ENCODE measurements at places on chromosomes 7 and 10.

DNA sequence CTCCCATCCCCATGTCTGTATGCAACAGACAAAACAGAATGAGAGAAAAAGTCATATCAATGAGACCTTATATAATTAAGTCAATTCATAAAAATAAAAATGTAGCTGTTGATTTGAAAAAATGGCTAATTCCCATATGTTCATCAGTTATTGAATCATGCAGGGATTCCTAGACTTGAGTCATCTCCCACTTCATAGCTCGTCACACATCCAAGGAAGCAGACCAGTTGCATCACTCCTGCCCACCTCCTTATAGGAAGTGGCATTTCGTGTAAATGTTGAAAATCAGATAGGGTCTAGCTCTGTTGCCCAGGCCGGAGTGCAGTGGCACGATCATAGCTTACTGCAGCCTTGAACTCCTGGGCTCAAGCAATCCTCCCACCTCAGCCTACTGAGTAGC, 56.1 kb upstream of the SH2B2 start:
- DNase-seq, result peak; percentile 43

- DNase-seq, result no peak
Observed at GRCh38 chr10:11631890-11632587, 20.6 kb upstream of the USP6NL start.

- no peak for DNase-seq
Observed at GRCh38 chr10:73954737-73955136, 43.2 kb upstream of the VCL start.

DNA sequence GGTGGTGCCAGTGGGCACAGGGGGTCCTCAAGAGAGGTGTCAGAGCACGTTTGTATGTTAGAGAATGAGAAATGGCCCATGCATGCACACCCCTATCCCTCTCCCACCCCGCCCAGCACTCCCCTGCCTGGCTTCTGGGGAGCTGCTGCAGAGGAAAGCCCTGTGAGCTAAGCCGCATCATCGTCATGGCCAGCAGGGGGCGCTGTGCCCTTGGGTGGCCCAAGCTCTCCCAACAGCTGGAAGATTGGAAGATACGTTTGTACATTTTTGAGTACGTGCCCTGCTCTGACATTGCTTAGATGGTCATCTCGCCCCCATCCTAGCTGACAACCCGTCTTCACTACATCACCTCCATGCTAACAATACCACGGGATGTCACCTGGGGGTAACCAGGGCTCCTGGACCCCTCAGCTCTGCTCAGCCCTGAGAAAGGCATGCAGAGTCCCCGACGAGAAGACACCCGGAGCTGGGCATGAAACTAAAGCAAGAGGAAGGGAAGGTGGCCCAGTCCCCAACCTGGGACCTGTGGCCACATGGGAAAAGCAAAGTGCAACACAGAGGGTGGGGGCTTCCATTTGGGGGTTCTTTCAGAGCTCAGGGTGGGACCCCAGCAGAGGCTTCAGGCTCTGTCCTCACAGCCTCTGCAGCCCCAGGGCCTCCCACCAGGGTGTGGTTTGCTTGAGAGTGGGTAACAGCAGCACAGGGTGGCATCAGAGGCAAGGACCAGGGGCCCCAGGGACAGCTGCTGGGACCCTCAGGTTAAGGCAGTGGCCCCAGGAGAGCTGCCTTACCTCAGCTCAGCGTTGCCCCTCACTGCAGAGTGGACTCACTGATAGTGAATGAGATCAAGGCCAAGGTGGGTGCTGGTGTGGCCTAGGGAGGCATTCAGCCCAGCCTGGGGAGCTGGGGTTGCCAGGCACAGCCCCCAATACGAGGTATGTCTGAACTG, 136.6 kb downstream of the PTPN20 start:
- peak; percentile 70 for DNase-seq

DNA sequence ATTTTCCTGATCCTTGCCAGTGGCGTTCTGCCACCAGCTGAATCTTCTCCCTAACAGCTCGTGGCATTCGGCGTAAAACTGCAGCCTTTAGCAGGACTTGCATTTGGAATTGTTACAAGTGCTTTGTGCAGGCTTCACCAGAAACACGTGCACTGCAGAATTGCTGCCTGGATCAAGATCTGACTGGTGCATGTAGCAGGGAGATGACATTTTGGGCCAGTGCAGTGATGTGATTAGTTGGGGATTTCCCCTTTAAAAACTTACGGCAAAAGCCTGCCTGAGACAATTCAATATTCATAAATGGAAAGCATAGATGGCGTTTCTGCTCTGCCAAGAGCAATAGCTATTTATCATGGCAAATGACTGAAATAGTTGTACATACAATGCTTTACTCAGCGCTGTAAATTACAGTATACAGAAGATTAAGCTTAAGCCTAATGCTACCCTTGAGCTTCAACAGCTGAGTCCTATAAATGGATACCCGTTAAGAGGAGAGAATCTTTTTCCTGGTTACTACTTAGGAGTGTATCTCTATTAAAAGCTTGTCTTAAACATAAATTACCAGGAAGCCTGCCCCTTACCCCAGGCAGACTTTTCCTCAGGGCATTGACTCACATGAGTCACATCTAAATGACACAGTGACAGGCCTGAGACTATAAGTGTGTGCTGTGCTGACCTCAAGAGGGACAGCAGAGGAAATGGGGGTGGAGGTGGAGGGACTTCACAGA, 106.3 kb downstream of the ATXN7L1 start:
- peak; percentile 52 for DNase-seq

DNA sequence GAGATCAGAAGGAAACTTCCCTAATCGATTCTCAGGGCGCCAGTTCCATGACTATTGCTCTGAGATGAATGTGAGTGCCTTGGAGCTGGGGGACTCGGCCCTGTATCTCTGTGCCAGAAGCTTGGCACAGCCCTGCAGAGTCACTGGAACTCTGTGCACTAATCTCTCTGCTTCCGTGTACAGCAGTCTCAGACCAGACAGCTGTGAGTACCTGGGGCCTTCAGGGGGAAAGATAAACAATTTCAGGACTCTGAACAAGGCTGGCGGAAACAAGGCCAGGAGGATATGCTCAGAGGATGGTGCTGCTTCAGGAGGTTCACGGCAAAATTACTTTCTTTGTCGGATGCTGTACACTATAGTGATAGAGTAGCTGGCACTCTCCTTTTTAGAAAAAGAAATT, 131.7 kb upstream of the PRSS58 start:
- no peak for DNase-seq

DNA sequence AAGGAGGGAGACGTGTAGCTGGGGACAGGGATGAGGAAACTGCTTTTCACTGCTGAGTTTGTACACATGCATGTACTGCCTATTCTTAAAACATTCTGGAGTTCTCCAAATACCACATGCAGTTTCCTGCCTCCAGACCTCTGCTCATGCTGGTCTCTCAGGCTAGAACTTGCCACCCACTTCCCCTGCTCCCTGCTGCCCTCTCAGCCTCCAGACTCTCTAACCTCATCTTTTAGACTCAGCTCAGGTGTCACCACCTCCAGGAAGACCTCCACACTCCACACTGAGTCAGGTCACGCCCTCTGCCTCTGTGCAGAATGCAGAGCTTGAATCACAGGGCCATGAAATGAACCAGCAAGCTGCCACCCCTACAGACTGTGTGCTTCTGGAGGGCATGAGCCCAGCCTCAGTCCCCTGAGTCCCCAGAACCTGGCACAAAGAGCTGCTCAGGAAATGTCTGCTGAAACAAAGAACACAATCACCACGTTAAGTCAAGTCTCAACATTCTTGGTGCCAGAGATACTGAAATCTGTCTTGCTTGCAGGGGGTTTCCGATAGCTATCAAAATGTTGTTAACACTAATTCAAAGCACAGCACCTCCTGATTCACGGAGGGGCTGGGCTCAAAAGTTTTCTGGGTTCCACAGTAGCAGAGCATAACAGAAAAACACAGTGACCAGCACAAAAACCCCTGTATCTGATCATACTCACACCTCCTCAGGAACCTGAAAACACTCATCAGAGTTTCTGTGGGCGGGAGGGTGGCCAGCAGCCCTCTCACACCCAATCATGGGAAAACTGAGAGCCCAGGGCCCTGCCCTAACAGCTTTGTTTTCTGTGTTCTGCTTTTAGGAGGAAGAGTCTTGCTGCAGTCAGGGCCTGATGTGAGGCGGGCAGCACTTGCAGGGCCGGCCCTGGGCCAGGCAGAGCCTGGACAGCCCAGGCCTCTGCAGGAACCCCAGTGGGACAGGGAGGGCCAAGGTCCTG, 21.1 kb downstream of the FAM53B start:
- no peak for DNase-seq

- DNase-seq, result no peak
Observed at GRCh38 chr7:128172151-128172550, 68.9 kb upstream of the LEP start.

DNA sequence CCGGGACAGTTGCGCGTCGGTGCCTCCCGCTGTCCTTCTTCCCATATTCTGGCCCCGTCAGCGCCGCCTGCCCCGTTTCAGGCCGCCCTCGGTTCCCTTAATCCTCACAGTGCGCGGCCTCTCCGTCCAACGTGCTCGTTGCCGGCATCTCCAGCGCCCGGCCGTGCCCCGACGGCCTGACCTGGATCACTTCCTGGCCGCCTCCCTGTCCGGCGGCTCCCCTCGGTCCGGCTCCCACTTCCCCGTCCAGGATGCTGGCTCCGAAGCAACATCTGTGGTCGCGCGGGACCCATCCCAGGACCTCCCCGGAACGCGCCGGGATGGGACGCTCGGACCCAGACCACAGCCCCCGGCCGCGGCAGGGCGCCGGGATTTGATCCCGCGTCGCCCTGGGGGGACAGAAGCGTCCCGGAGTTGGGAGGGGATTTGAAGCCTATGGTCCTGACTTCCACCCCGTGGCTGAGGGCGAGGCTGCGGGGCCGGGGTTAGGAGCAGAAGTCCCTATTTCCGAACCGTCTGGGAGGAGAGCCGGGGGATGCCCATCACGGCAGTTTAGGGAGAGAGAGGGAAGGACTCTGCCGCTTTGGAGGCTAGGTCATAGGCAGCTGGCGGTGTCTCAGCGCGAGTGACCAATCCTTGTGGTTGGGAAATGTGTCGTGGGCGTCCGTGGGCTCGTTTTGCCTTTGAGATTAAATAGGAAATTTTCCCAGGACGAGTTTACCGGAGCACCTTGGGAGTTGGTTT, 53.8 kb downstream of the KCTD7 start:
- DNase-seq, result peak; percentile 54

DNA sequence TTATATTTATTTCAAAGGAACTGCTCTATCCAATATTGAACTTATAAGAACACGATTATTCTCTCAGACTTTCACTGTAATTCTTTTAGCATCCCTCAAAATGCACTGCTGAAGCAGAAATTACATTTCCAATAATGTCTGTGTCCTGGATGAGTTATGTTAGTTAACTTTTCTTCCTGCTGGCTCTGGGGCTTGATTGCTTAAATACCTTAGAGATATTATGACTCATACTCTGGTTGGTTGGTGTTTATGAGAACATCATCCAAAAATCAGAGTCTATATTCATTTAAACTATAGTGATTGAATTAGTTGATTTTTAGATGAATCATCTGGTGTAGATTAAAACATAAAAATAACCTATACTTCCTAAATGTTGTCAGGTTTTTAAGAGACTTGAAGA, 246.3 kb upstream of the VWC2 start:
- DNase-seq, result no peak

GRCh38 chr10:130338636-130339024, 202.4 kb downstream of the GLRX3 start:
- no peak for DNase-seq

GRCh38 chr7:2601065-2601464, 30.7 kb upstream of the TTYH3 start:
- DNase-seq, result no peak

DNA sequence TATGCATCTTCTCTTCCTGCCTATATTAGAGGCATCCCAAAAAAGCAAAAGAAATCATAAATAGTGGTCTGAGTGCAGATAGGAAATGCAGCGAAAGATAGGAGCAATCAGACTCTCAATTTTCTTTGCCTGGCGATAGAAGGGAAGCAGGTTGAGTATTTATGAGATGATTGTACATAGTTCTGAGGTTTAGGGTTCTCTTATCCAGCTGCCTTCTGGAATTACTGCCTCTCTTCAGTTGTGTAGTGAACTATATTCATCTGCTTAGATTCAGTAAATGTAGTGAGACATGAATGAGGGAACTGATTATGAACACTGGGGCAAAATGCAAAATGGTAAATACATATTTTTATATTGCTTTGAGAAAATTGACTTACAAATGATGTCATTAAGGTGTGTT, 93.0 kb upstream of the CYP26C1 start:
- no peak for DNase-seq

DNA sequence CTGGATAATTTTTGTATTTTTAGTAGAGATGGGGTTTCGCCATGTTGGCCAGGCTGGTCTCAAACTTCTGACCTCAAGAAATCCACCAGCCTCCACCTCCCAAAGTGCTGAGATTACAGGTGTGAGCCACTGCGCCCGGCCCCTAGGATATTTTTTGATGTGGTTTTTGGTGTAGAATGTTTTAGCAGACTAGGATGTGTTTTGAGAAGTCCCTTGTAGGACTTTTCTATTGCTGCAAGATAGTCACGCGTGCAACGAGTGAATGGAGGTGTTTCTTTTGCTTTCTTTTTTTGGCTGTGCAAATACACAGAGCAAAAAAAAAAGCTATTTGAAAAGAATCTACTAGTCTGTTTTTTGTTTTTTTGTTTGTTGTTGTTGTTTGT, 29.8 kb upstream of the KLF6 start:
- DNase-seq, result no peak

GRCh38 chr10:79393924-79394610, 46.8 kb downstream of the PPIF start:
- no peak for DNase-seq

GRCh38 chr10:72935361-72935760, 19.2 kb downstream of the PLA2G12B start:
- DNase-seq, result no peak

DNA sequence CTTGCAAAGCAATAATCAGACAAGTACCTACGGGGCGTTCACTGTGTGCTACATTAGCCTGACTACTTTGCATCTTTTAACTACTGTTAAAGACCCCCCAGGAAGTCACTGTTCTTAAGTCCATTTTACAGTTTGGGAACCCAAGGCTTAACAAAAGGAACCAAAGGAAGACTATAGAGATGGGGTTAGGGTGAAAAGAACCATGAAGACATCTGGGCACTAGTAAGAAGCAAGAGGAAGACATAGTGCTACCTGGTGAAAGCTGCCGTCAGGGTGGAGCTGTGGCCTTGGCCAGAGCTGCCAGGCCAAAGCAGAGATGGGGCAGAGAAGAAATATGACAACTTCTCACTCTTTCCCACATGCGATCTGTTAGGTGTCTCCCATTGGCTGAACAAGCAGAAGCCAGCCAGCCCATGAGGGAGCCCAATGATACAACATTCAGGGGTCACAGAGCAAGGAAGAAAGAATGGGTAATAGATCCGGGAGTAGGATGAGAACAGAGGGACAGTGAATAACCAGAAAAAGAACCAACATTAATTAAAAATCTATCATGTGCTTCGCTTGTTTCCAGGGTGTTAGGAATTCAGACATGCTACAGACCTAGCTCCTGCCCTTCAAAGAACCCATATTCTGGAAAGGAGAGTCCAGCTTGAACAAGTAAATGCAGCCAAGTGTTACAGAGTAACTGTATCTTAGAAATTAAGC, 85.4 kb downstream of the ARID5B start:
- no peak for DNase-seq

DNA sequence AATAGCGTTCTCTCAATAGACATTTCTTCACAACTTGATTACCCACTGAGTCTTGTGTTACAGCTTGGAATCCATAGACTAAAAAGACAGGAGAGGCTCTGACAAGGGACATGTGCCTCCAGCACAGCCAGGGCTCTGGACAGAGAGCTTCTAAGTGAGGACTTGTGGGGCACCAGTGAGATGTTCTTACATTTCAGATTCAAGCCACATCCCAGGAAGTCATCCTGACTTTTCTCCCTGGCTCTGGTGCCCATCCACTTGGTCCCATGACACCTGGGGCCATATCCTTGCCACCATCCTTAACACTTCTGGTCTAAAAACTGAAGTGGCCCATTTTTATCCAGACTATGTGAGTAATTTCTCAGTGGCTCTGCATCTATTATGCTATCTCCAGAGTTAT, 440.1 kb downstream of the TCERG1L start:
- DNase-seq, result no peak

Measured in AG10803 (cell line).